CD4-positive, alpha-beta T cell treated with Interleukin-17A for 1 hour (primary cell): ENCODE measurements at places on chromosomes 4 and X.

- no peak for DNase-seq
Measured at GRCh38 chr4:19051831-19052230, 1030.3 kb upstream of the LCORL start.

- DNase-seq: no peak
Measured at GRCh38 chrX:39551762-39552161, 546.0 kb downstream of the BCOR start.

DNA sequence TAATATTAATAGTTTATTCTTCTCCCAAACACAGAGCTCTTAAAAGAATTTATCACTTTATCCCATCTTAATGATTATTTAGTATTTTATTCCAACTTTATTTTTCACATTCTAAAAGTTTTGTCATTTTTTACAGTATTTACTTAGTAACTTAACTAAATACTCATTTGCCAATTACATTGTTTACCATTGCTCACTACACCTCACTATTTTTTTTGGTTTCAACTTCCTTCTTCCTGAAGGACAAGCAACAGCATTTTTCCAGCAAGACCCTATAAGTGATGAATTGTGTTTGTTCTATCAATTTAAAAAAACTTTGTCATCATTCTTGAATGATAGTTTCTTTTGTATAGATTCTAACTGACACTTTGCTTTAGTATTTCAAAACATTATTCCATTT is 19.4 kb upstream of the SRD5A3 start:
- no peak for DNase-seq

DNA sequence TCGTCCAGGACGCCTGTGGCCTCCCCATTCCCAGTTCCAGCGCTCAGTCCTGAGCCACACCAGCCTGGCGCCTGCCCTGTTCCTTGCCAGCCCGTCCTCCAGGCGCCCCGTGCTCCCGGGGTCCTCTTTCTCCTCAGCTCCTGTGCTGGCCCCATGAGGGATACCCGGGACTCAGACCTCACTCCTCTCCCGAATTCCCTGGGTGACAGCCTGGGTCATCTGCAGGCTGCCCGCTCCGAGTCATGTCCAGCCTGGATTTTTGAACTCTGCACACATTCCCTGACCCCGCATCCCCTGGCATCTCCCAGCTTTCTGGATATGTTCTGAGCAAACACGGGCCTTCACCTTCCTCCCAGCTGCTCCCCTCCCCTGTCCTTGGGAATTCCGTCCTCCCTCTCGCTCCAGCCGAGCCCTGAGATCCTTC is 14.9 kb upstream of the ADD1 start:
- no peak for DNase-seq

DNA sequence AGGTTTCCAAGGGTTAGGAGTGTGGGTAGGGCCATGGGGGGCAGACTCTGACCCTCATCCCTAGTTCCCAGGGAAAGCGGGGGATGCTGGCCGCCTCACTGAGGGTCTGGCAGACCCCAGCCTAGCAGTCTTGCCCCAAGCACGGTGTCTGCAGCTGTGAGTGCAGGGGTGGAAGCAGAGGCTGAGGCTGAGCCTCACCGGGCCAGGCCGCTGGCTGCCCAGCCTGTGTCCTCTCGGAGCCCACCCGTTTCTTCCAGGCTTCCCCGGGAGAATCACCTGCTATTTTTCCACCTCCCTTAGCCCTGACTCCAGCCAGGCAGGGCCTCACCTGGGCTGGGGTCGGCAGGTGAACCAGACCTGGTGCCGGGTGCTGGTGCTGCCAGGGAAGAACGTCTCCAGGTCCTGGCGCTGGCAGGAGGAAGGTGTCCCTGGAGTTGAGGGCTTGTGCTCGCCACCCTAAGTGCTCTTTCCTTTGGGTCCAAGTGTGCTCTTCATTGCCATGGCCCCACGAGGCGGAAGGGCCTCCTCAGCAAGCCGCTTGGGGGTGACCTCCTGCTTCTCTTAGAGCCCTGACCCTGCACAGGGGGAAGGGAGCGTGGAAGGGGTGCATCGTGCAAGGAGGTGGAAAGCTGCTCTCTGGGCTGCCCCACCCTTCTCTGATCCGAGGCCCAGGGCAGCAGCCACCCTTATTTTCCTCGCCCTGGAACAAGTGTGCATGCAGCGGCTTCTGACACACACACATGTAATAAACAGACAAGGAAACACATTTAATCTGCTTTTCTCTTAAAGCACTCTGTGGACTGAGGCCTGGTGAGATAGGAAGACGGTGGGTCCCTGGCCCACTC is 112.7 kb downstream of the FAM53A start:
- DNase-seq: no peak

- no peak for DNase-seq
Measured at GRCh38 chr4:125639182-125639621, 324.4 kb downstream of the FAT4 start.

- no peak for DNase-seq
Measured at GRCh38 chr4:38373375-38373774, 290.6 kb upstream of the KLF3 start.

DNA sequence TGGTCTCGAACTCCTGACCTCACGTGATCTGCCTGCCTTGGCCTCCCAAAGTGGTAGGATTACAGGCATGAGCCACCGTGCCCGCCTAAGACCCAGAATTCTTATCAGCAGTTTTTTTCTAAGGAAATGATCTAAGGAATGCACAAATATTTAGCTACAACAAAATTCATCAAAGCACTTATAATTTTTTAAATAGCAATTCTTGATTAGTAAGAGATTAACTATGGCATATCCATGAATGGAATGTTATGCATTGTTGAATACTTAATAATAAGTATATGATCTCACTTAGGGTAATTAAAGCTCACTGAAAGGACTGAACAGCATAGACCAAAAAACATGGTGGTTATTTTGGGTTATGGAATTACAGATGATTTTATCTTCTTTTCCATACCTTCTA is 18.4 kb downstream of the CENPU start:
- DNase-seq: no peak

DNA sequence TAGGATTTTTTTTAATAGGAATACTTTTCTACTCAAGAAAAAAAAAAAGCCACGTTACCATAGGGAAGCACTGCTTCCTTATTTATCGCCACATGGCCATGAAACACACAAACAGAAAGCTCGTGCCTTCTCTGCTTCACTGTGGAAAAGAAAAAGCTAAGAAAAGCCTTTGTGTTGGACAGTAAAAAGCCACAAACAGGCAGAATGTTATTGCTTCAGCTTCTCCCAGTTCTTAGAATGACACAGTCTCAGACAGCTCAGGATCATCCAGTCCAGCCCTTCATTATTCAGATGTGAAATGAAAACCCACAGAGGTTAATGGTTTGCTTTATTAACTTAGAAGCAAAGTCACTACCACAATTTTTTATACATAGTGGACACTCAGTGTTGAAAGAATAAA is 181.6 kb upstream of the NOCT start:
- DNase-seq: no peak

- no peak for DNase-seq
Measured at GRCh38 chr4:159197260-159197884, 94.5 kb downstream of the RAPGEF2 start.

GRCh38 chr4:107008115-107008514 is 28.0 kb downstream of the DKK2 start:
- DNase-seq: no peak

- no peak for DNase-seq
Measured at GRCh38 chr4:30716681-30717207, 3.4 kb upstream of the PCDH7 start.

DNA sequence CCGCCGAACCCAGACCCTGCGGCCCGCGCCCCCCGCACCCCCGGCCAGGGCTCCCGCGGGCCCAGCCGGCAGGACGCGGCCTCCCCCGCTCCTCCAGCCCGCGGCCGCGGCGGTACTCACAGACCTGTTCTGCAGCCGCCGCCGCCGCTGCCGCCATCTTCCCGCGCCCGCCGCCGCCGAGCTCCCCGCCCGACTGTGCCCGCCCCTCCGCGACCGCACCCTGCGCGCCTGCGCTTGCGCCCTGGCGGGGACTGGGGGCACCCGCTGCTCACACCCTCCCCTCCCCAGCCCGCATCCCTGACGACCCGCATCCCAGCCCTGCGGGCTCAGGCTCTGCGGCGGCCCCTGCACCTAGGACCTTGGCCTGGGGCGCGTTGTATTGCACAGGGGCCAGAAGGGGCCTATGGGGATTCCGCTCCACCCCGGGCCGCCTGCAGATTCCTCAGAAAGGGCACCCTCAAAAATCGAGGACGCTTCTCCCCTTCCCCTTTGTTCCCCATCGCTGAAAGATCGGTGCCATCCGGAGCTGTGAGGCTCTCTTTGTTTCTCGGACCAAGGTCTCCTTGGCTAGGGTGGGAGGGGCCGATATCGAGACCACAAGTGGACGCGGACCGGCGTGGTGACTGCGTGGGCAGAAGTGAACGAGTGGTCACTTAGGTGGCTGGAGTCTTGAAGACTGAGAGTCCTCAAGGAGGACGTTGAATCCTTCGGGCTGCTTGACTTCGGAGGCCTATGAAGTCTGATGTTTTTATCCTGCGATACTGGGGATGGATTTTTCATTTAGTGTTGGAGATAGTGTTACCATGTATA is at the start of gene SGCB:
SGCB (minus strand) TSS at position 197 of the 810 bp plus-strand sequence; CDS start at position 157, 40 bp downstream.
- peak; percentile 72 for DNase-seq

GRCh38 chr4:121950212-121950679 is 1.6 kb downstream of the TRPC3 start:
- DNase-seq: peak; percentile 84

- DNase-seq: no peak
Measured at GRCh38 chr4:14130551-14130950, 503.0 kb upstream of the BOD1L1 start.

DNA sequence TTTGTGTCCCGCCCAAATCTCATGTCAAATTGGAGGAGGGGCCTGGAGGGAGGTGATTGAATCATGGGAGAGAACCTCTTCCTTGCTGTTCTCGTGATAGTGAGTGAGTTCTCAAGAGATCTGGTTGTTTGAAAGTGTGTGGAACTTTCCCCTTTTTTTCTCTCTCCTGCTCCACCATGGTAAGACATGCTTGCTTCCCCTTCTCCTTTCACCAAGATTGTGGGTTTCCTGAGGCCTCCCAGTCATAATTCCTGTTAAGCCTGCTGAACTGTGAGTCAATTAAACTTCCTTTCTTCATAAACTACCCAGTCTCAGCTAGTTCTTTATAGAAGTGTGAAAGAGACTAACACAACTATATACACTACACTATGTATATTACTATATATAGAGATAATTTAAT is 697.8 kb upstream of the HS3ST1 start:
- no peak for DNase-seq

DNA sequence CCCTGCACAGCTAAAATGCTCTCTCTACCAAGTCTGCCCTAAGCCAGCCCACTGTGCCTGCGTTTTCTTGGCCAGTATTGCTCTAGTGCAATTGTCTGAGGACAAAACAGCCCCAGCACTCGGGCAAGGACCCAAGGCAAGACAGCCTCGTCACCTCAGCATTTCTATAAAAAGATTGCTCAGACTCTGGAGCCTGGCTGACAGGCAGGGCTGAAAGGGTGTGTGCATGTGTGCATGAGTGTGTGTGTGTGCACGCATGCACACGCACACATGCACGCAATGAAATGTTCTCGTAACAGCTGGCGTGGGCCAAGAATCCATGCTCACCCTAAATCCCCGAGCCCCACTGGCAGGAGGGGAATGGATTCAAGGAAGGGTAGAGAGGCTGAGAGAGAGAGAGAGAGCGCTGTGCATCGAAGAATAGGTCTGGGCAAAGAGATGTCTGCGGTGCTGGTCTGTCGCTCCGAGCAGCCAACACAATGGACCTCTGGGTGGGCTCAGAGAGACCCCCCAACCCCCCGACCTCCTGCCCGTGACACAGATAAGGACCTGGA is 579.2 kb downstream of the BCOR start:
- no peak for DNase-seq

DNA sequence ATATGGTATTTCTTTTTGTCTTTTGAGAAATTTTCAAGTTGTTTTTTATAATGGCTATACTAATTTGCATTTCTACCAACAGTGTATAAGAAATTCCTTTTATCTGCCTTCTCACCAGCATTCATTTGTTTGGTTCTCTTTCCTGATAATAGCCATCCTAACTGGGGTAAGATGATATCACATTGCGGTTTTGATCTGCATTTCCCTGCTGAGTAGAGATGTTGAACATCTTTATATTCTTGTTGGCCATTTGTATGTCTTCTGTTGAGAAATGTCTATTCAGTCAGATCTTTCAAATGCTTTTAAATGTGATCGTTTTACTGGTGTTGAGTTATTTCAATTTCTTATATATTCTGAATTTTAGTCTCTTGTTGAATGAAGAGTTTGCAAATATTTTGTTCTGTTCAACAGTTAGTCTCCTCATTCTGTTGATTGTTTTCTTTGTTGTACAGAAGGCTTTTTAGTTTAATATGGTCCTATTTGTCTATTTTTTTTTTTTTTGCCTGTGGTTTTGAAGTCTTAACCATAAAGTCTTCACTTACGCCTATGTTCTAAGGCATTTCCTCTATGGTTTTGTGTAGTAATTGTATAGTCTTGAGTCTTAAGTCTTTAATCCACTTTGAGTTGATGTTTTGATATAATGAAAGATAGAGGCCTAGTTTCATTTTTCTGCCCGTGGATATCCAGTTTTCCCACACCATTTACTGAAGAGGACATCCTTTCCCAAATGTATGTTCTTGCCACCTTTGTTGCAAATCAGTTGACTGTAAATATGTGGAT is 1566.9 kb downstream of the STIM2 start:
- DNase-seq: no peak

DNA sequence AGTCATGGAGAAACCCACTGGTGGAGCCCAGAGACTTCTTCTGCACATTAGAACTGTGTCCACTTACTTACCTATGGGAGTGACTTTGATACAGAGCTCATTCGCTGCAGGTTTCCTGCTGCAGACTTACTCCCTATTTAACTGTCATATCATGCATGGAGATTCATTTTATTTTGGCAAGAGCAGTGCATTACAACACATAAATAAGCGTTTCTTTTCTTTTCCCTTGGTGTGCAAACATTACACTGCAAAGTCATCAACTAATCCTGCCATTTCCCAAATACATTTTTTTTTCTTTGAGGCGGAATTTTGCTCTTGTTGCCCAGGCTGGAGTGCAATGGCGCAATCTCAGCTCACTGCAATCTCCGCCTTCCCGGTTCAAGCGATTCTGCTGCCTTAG is 230.9 kb upstream of the SFRP2 start:
- no peak for DNase-seq

- no peak for DNase-seq
Measured at GRCh38 chrX:150870029-150870428, 28.4 kb downstream of the CD99L2 start.

DNA sequence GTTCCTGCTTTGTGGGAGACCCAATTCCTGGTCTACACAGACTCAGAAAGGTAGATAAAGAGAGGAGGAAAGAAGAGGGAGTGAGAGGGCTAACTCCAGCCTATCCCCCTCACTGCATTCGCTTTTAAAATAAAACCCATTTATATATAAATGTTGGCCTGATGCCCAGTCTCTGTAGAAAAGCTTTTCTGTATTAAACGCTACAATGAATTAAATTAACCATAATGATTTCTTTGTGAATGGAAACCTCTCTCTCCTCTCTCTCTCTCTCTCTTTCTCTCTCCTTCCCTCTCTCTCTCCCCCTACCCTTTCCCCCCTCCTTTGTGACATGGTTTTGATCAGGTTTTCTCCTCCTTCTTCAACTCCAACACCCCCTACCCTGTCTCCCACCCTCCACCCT is 34.8 kb downstream of the PJA1 start:
- DNase-seq: no peak

GRCh38 chr4:179415847-179416223 is 1973.6 kb upstream of the AGA start:
- DNase-seq: no peak
